Hindlimb muscle (tissue), 1 donor: ENCODE measurements at places on chromosomes 5 and 9.
A peak's percentile ranks its signal among the peaks of the same experiment; 100 is the strongest.

DNA sequence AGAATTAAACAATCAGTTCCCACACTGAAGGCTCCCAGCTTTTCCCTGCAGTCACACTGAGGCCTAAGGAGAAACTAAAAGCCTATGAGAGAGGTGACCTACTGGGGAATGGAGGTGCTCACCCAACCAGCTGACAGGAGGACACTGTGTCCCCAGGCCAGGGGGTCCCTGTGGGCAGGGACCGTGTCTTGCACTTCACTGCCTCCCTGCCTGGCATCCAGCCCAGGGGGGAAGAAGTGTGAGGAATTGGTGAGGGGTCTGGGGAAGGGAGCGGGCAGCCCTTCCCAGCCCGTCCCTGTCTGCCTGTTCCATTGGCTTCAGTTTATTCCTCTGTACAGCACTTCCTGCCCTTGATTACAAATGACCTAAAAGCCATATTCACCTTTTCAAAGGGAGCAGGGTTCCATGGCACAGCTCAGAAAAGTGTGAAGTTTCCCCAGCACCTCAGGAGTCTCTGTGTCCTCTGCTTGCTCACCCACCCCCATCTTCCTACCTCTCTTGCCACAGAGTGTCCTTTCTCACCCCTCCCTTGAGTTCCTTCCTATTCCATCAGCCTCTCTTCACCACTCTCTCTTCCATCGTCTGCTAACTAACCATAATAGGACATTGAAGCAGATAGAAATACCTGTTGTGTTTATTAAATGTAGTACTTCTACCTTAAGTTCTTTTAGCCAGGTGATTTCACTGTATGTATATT lies 12.9 kb downstream of the OTULINL start:
- no peak for DNase-seq

GRCh38 chr5:136018814-136019783 lies 9.7 kb upstream of the TGFBI start:
- DNase-seq: peak; percentile 92

DNA sequence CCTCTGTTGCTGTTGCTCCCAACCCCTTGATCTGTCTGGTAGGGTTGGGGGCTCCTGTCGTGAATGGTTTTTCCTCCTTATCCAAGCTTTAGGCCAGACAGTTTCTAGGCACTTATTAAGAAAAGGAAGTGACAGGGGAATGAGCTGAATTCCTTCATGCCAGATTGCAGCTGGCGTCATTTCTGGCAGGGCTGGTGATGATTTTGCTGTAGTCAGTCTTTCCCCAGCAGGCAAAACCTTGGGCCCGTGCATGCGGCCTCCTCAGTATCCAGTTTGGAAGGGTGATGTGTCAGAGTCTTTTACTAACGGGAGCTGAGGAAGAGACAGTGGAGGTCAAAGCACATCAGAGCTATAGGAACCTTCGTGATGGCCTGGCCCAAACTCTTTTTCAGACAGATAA lies 58.8 kb downstream of the COL27A1 start:
- DNase-seq: peak; percentile 67

DNA sequence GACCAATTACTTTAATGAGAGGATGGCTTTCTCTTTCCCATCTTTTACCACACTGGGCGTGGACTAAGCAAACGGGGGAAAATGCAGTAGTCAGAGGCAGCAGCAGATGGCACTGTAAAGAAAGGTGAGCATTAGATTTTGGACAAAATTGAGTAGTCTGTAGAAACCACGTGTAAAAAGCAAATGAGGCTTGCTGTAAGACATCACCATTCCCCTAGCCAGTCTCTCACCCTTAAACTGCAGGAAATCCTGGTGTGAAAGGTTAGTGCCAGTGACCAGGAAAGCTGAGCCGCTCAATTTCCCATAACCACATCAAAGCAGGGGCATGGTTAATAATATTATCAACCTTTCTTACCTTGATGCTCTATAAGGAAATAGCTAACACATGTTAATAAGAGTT lies 31.8 kb downstream of the SPATA31C2 start:
- peak; percentile 55 for DNase-seq

DNA sequence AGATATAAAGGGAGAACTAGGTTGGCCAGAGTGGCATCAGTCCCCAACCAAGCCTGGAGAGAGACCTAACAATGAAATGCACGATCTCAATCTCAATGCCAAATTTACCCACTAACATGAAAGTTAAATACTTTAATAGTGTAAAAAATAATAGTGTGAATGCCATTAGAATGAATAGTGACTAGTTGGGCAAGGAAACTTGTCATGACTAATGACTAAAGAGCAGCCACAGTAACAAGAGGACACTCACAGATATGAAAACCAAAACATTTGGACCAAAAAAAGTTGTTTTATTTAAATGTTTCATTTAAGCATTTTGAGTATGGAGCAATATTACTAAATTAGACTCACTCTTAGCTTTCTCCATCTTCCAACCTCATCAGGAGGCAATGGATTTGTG lies 1853.8 kb downstream of the EFNA5 start:
- no peak for DNase-seq

DNA sequence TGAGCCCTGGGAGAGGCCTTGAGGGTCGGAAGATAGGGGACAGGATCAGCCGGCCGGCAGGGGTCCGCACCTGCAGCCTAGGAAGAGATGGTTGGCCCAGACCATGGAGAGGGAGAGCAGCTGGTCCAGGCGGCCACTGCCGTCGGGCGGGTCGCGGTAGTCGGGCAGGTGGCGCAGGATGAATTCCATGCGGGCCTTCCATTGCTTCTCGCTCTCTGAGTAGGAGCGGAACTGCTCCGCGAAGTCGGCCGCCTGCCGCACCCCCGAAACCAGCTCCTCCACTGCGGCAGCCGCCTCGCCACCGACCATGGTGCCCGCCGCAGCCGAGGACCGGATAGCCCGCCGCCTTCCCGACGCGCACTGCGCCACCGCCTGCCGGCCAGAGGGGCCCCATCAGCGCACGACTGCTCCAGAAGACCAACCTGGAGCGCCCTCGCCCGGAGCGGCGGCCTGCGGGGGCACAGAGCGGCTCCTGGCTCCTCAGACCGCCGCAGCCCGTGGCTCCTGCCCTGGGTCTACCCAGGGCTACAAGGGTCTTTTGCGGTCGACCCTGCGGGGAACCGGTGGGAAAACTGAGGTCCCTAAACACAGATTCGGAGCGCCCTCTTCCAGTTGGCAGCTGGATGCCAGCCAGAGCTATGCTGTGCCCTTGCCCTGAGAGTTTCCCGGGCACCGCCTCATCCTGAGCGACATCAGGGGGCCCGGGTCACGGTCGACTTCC lies at the start of gene CDKN2AIPNL:
Gene CDKN2AIPNL, minus strand, starts transcription at position 336 of the 721 bp plus-strand sequence. Its CDS starts 27 bp downstream, at position 309.
- DNase-seq: peak; percentile 91
